ENCODE measurements at places on chromosomes 2 and 18. TPM values are rescaled to one million over a fixed set of nuclear protein-coding genes. Genes with fewer than 3 reads are reported as not detected.
A peak's percentile ranks its signal among the peaks of the same experiment; 100 is the strongest.

DNA sequence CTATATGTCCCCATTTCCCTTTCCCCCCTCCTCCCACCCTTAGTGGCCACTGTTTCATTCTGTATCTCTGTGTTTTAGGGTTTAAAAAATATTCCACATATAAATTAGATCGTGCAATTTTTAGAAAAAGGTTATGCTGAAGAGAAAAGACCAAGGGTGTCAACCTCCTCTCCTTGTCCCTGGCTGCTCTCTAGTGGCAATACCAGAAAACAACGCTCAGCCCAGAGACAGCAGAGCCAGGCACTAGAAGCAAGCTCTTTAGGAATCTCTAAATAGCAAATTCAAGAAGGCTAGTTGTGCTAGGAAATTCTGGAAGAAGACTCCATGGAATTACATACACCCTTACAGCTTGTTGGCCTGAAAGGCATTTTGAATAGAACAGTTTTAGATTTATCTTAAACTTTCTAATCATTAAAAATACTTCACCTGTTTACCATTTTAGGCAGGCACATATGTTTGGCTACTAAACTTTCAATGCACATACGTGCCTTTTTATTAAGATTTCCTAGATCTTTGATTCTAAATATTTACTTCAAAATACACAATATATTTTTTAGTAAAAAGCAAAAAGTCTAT is 35.1 kb upstream of the RASGRP3 start:
- peaks cover 4% of the 10 kb centered on the region for H3K27me3 ChIP-seq
- no peak overlapping the region for H3K4me3 ChIP-seq
- peak; percentile 42 for DNase-seq
- no peaks in the 10 kb centered on the region for H3K4me1 ChIP-seq

DNA sequence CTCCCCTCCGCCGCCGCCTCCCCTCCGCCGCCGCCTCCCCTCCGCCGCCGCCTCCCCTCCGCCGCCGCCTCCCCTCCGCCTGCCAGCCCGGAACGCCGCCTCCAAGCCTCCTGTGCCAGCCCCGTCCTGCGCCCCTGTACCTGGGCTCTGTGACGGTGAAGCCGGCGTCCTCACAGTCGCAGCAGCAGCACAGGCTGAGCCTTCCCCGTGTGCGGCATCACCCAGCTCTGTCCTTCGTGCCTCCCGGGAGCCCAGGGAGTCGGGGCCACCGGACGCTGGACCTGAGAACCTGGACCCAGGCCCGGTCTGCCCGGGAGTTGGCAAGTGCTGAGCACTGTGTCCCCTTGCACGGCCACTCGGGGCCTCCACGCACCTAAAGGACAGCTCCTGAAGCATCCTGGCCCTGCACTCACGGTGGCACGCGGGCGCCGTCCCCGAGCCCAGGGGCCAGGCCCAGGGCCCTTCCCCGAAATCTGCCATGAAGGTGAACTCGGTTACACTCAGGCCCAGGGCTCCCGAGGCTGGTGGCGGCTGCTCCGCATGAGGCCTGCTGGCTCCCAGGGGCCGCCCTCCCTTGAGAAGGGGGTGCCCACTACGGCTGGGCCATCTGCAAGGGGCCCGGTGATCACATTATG is 32.9 kb downstream of the RTP5 start:
- no peak overlapping the region for H3K27ac ChIP-seq
- no peak overlapping the region for H3K4me3 ChIP-seq

DNA sequence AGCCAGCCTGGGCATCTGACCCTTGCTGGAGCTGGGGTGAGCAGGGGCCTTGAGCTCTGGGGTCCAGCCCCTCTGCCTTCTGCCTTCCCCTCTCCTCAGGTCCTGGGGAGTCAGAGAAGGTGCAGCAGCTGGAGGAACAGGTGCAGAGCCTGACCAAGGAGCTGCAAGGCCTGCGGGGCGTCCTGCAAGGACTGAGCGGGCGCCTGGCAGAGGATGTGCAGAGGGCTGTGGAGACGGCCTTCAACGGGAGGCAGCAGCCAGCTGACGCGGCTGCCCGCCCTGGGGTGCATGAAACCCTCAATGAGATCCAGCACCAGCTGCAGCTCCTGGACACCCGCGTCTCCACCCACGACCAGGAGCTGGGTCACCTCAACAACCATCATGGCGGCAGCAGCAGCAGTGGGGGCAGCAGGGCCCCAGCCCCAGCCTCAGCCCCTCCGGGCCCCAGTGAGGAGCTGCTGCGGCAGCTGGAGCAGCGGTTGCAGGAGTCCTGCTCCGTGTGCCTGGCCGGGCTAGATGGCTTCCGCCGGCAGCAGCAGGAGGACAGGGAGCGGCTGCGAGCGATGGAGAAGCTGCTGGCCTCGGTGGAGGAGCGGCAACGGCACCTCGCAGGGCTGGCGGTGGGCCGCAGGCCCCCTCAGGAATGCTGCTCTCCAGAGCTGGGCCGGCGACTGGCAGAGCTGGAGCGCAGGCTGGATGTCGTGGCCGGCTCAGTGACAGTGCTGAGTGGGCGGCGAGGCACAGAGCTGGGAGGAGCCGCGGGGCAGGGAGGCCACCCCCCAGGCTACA is 3.8 kb downstream of the EMILIN1 start:
- H3K4me1 ChIP-seq, result peaks cover 21% of the 10 kb centered on the region
- H3K27me3 ChIP-seq, result no peaks in the 10 kb centered on the region
- no peak for DNase-seq
- H3K27ac ChIP-seq, result no peak overlapping the region

DNA sequence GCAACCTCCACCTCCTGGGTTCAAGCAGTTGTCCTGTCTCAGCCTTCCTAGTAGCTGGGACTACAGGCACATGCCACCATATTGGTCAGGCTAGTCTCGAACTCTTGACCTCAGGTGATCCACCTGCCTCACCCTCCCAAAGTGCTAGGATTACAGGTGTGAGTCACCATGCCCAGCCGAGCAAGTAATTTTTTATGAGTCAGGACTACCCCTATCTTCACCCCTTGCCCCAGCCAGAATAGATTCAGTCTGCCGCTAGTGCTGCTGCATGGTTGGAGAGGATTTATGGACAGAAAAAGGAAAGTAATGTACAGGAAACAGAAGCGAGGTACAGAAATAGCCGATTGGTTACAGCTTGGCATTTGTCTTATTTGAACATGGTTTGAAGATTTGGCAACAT is 48.9 kb downstream of the BMPR2 start:
- H3K36me3 ChIP-seq, result peaks cover 11% of the 10 kb centered on the region
- H3K4me1 ChIP-seq, result peaks cover 6% of the 10 kb centered on the region
- no peak overlapping the region for H3K27ac ChIP-seq

- no peak for DNase-seq
- H3K36me3 ChIP-seq, result peaks cover 24% of the 10 kb centered on the region
- no peaks in the 10 kb centered on the region for H3K27me3 ChIP-seq
- H3K27ac ChIP-seq, result no peak overlapping the region
- no peak overlapping the region for H3K4me3 ChIP-seq
Measured at GRCh38 chr2:23767876-23768621, 158.9 kb downstream of the ATAD2B start.

DNA sequence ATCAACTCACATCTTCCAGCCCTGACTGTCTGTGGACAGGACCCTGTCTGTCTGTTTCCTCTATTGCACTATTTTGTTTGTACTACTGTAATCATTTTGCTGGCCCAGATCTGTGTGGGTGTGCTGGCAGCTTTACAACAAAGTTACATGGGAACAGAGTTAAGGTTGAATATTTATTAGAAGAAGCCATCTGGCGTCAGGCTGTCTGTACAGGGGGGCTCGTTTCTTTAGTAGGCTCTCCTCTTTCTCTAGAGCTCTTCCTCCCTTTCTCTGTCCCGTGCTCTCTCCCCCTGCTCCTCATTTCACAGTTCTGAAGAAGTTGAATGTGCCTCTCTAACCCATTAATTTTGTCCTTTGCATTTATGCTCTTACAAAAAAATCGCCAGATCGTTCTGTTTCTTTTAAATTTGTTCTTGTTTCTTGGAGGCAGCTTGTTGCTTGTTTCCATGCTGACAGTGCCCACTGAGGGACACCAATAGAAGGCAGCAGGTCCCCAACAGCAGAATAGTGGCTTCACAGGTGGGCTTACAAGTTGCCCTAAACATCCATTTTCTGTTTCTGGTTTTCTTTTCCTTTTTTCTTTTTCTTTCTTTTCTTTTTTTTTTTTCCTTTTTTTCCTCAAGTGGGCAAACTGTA is 315.2 kb upstream of the ZEB2 start:
- no peaks in the 10 kb centered on the region for H3K4me1 ChIP-seq
- H3K27ac ChIP-seq, result no peak overlapping the region
- H3K36me3 ChIP-seq, result no peaks in the 10 kb centered on the region
- peaks cover 2% of the 10 kb centered on the region for H3K27me3 ChIP-seq
- no peak overlapping the region for H3K4me3 ChIP-seq

GRCh38 chr2:73283545-73284295 is 558 bp downstream of the FBXO41 start:
- H3K4me3 ChIP-seq, result peak overlapping the region; percentile 80
- H3K27ac ChIP-seq, result no peak overlapping the region
- peak; percentile 23 for DNase-seq
- peaks cover 4% of the 10 kb centered on the region for H3K36me3 ChIP-seq
- H3K4me1 ChIP-seq, result peaks cover 11% of the 10 kb centered on the region

DNA sequence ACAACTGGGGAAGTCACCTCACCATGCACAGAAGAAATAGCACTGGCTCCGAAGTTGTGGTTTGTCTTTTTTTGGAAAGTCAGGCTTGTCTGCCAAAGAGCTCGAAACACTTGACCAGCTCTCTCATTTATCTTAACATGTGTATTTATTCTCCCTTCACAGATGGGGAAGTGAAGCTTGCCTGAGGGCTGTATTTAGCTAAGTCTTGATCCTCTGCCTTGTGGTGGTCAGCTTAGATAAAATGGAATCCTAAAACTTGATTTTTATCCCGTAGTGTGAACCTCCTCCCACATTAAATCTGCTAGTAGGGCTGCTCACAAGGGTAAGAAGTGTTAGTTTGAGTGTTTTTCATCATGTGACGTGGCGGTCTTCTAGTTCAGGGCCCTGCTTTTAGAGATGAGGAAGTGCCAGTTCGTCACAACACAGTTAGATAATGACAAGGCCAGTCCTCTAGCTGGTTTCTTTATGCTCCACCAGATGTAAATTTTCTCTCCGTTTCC is 89.7 kb downstream of the TMEM247 start:
- H3K27ac ChIP-seq, result no peak overlapping the region
- H3K4me3 ChIP-seq, result no peak overlapping the region
- H3K27me3 ChIP-seq, result no peaks in the 10 kb centered on the region

DNA sequence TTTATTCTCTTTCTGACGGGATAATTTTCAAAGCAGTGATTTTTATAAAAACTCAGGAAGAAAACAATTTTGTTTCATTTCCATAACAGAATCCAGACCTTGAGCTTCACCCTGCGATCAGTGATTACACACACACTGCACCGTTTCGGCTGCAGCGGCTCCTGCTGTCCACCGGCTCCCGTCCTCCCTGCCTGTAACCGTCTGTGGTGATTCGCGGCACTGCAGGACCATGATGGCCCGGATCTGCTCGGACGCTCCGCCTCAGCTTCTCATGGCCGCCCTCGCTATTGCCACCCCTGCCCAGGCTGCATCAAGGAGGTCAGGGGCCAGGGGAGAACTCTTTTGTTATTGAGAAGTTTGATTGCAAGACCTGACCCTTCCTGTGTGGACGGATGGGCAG is 246.1 kb downstream of the TWIST2 start:
- H3K4me3 ChIP-seq, result no peak overlapping the region
- H3K4me1 ChIP-seq, result no peaks in the 10 kb centered on the region
- no peaks in the 10 kb centered on the region for H3K27me3 ChIP-seq
- DNase-seq, result no peak
- H3K27ac ChIP-seq, result no peak overlapping the region

GRCh38 chr2:64837925-64838641 is 151.1 kb upstream of the SLC1A4 start:
- peaks cover 5% of the 10 kb centered on the region for H3K27me3 ChIP-seq
- peaks cover 10% of the 10 kb centered on the region for H3K4me1 ChIP-seq

GRCh38 chr2:146806364-146807005 is 1038.3 kb upstream of the ACVR2A start:
- DNase-seq, result no peak
- no peak overlapping the region for H3K27ac ChIP-seq
- H3K36me3 ChIP-seq, result no peaks in the 10 kb centered on the region
- H3K27me3 ChIP-seq, result peaks cover 2% of the 10 kb centered on the region
- H3K4me1 ChIP-seq, result no peaks in the 10 kb centered on the region

GRCh38 chr2:71849607-71850305 is 297.9 kb downstream of the CYP26B1 start:
- no peak overlapping the region for H3K4me3 ChIP-seq
- H3K27me3 ChIP-seq, result peaks cover 9% of the 10 kb centered on the region
- H3K36me3 ChIP-seq, result no peaks in the 10 kb centered on the region
- no peak overlapping the region for H3K27ac ChIP-seq
- H3K4me1 ChIP-seq, result no peaks in the 10 kb centered on the region
- no peak for DNase-seq

GRCh38 chr18:6281874-6282273 is 132.8 kb downstream of the L3MBTL4 start:
- no peaks in the 10 kb centered on the region for H3K36me3 ChIP-seq
- DNase-seq, result no peak
- H3K4me1 ChIP-seq, result no peaks in the 10 kb centered on the region
- H3K27me3 ChIP-seq, result no peaks in the 10 kb centered on the region
- no peak overlapping the region for H3K27ac ChIP-seq

DNA sequence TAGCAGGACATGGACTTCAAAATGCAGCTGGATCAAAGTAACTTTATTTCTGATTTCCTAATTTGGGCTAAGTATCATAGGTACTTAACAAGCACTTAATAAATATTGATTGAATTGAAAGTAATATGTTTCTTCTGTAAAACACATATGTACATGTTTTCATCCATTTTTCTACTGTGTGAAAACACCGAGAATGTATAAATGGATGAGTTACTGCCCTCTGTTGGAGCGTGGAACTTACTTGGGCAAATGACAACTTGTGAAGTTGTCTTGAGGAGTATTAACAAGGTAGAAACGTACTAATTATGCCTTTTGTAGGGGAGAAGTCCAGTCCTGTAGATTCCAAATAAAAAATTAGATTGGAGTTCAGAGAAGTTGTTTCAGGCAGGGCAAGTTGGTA is 87.2 kb downstream of the PHLPP1 start:
- H3K4me3 ChIP-seq, result no peak overlapping the region
- no peak for DNase-seq
- no peaks in the 10 kb centered on the region for H3K4me1 ChIP-seq
- no peaks in the 10 kb centered on the region for H3K27me3 ChIP-seq
- H3K36me3 ChIP-seq, result no peaks in the 10 kb centered on the region

GRCh38 chr18:5630057-5630899 is 86.5 kb upstream of the EPB41L3 start:
- peaks cover 30% of the 10 kb centered on the region for H3K27me3 ChIP-seq
- H3K27ac ChIP-seq, result no peak overlapping the region
- DNase-seq, result peak; percentile 56
- no peaks in the 10 kb centered on the region for H3K36me3 ChIP-seq
- peak overlapping the region; percentile 69 for H3K4me3 ChIP-seq
- H3K4me1 ChIP-seq, result no peaks in the 10 kb centered on the region

DNA sequence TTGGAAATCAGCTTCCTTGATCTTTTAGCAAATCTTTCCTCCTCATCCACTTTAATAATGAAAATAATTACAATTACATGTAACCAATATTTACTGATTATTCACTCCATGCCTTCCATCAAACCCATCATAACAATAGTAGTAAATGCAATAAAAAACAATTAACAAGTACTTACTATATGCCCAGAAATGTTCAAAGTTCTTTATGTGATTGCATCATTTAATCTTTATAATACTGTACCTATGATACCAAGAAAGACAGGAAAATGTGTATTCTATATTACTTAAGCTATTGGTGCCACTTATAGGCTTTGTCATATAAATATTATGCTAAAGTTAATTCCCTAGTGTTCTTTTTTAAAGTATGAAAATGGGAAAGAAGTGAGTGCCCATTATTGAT is 210.2 kb upstream of the PKDCC start:
- H3K4me3 ChIP-seq, result no peak overlapping the region
- H3K27me3 ChIP-seq, result peaks cover 18% of the 10 kb centered on the region
- H3K4me1 ChIP-seq, result peaks cover 5% of the 10 kb centered on the region
- no peak overlapping the region for H3K27ac ChIP-seq
- DNase-seq, result no peak

HPCAL1 gene
- total RNA-seq, result 71.4 TPM

NEURL3 gene
- 0.57 TPM for total RNA-seq

RABL2A gene
- total RNA-seq, result 9.2 TPM

PSMA8 gene
- 2.1 TPM for total RNA-seq

NPHP1 gene
- total RNA-seq, result 1.1 TPM

C1QL2 gene
- total RNA-seq, result not detected
